Nephron progenitor cell (in vitro differentiated cells): ENCODE measurements at places on chromosomes 3 and 15.

- H3K4me1 ChIP-seq: peaks cover 67% of the 10 kb centered on the region
- H3K27me3 ChIP-seq: peaks cover 20% of the 10 kb centered on the region
- no peaks in the 10 kb centered on the region for H3K36me3 ChIP-seq
Observed at GRCh38 chr15:68330416-68330815, 52.9 kb downstream of the FEM1B start.

GRCh38 chr15:89662893-89663626, 7.8 kb upstream of the KIF7 start:
- H3K27me3 ChIP-seq: peaks cover 42% of the 10 kb centered on the region
- DNase-seq: no peak
- peaks cover 15% of the 10 kb centered on the region for H3K4me1 ChIP-seq
- no peak overlapping the region for H3K27ac ChIP-seq

- no peaks in the 10 kb centered on the region for H3K36me3 ChIP-seq
- no peaks in the 10 kb centered on the region for H3K4me1 ChIP-seq
- DNase-seq: no peak
- H3K27ac ChIP-seq: no peak overlapping the region
- peaks cover 8% of the 10 kb centered on the region for H3K27me3 ChIP-seq
Observed at GRCh38 chr3:42375121-42375800, 35.1 kb downstream of the LYZL4 start.

GRCh38 chr3:25903371-25904129, 113.7 kb downstream of the OXSM start:
- H3K27me3 ChIP-seq: no peaks in the 10 kb centered on the region
- H3K27ac ChIP-seq: no peak overlapping the region
- no peak for DNase-seq
- H3K36me3 ChIP-seq: no peaks in the 10 kb centered on the region
- peaks cover 4% of the 10 kb centered on the region for H3K4me1 ChIP-seq

- peaks cover under 1% of the 10 kb centered on the region for H3K36me3 ChIP-seq
- peaks cover 56% of the 10 kb centered on the region for H3K4me1 ChIP-seq
- DNase-seq: peak; percentile 11
Observed at GRCh38 chr15:38254051-38254883, 1.6 kb downstream of the SPRED1 start.

DNA sequence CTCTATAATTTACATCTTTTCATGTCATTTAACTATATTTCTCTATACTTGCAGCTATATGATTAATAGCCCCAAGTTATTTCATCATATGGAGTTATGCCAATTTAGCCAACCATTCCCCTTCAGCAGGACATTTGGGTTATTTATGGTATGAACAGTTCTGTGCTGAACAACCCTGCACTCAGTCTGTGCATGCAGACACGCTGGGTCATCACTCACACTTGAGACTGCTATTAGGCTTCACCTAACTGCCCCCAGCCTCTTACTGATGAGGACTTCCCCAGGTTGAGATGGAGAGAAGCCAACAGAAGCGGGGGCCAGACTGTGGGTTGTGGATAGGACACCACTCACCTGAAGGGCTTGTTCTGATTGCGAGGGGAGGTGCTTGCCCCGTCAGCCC, 7.3 kb downstream of the TADA3 start:
- DNase-seq: no peak
- no peak overlapping the region for H3K27ac ChIP-seq
- peaks cover 5% of the 10 kb centered on the region for H3K4me1 ChIP-seq
- H3K36me3 ChIP-seq: peaks cover 80% of the 10 kb centered on the region
- H3K27me3 ChIP-seq: no peaks in the 10 kb centered on the region

- no peaks in the 10 kb centered on the region for H3K27me3 ChIP-seq
- peak within 1 kb of the TSS; percentile 97 for H3K4me3 ChIP-seq
- peaks cover 21% of the 10 kb centered on the region for H3K4me1 ChIP-seq
- peak within 1 kb of the TSS; percentile 98 for H3K27ac ChIP-seq
- DNase-seq: peak; percentile 92
- peaks cover 40% of the 10 kb centered on the region for H3K36me3 ChIP-seq
Observed at GRCh38 chr15:25438601-25439368, at the start of gene UBE3A. TSS of gene UBE3A (minus strand) at chr15:25439024. CDS start at chr15:25409107, 29,917 bp downstream.

GRCh38 chr3:25957026-25957425, 167.1 kb downstream of the OXSM start:
- H3K36me3 ChIP-seq: no peaks in the 10 kb centered on the region
- H3K4me3 ChIP-seq: no peak overlapping the region
- no peaks in the 10 kb centered on the region for H3K27me3 ChIP-seq
- no peaks in the 10 kb centered on the region for H3K4me1 ChIP-seq

- H3K36me3 ChIP-seq: no peaks in the 10 kb centered on the region
- peaks cover 22% of the 10 kb centered on the region for H3K27me3 ChIP-seq
- DNase-seq: peak; percentile 78
- peaks cover 16% of the 10 kb centered on the region for H3K4me1 ChIP-seq
Observed at GRCh38 chr15:97909291-97909891, 51.1 kb upstream of the ARRDC4 start.

DNA sequence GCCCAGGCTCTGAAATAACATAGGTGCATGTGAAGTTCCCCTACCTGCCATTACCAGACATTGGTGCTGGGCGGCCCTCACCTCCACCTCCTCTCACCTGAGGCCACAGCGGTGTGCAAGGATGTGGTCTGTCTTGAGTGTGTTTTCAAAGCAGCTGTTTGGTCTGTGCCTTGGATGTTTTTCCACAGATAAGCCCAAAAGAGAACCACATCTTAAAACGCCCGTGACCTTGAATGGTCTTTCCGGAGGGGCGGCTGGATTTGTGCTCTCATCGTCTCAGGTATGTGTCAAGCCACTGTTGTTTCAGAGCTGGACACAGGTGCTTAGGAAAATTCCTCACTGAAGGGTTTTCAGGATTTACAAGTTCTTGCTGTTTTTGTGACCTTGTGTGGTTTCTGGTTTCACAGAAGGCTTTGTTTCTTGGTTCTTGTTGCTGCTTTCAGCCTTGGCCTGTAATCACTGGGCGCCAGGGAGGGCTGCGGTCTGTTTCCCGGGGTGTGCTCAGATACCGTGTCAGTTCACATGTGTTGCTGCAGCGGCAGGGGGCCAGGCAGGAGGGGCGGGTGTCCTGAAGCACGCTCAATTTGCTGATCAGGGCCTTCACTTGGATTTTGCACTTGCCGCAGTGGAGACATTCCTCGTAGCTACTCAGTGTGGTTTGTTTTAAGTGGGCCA, 128.4 kb downstream of the IGF1R start:
- peak; percentile 68 for DNase-seq
- H3K4me1 ChIP-seq: peaks cover 72% of the 10 kb centered on the region
- peak overlapping the region; percentile 98 for H3K27ac ChIP-seq
- H3K27me3 ChIP-seq: no peaks in the 10 kb centered on the region
- H3K4me3 ChIP-seq: peak overlapping the region; percentile 55

DNA sequence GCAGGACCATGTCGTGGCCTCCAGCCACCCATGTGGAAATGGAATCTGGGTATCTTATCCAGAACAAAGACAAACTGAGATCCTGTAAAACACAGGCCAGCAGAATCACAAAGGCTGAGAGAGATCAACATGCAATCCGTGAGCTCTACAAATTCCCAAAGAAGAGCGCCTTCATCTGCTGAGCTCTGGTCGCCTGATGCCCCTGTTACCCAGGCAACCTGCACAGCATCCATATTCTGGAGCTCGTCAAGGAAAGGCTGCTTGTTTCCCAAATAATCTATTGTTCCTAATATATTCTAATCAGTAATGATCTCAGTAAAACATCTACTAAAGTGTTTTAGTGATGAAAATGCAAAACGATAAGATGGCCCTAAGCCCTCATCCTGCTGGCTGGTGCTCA, 133.6 kb downstream of the OCA2 start:
- peaks cover 4% of the 10 kb centered on the region for H3K27me3 ChIP-seq
- DNase-seq: no peak
- no peaks in the 10 kb centered on the region for H3K36me3 ChIP-seq
- no peak overlapping the region for H3K4me3 ChIP-seq
- no peaks in the 10 kb centered on the region for H3K4me1 ChIP-seq

DNA sequence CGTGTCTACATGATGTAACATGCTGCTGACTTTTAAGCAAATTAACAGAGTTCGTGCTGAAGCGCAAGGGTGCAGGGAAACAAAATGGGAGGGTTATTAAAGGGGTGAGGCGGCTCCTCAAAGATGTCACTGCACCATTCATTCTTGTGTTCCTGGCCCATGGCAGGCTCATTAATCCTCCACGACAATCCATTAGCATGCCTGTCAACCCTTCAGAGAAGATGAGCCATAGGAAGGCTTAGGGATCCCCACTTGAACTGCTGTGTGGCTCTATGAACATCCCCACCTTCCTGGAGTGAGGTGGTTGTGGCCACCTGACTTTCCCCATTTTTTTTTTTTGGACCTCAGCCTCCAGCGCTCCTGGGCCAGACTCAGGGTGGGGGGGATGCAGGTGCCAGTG, 45.8 kb downstream of the IGF1R start:
- peak overlapping the region; percentile 16 for H3K4me3 ChIP-seq
- no peak for DNase-seq
- peaks cover 14% of the 10 kb centered on the region for H3K36me3 ChIP-seq
- H3K27me3 ChIP-seq: peaks cover 6% of the 10 kb centered on the region
- H3K27ac ChIP-seq: peak overlapping the region; percentile 47

DNA sequence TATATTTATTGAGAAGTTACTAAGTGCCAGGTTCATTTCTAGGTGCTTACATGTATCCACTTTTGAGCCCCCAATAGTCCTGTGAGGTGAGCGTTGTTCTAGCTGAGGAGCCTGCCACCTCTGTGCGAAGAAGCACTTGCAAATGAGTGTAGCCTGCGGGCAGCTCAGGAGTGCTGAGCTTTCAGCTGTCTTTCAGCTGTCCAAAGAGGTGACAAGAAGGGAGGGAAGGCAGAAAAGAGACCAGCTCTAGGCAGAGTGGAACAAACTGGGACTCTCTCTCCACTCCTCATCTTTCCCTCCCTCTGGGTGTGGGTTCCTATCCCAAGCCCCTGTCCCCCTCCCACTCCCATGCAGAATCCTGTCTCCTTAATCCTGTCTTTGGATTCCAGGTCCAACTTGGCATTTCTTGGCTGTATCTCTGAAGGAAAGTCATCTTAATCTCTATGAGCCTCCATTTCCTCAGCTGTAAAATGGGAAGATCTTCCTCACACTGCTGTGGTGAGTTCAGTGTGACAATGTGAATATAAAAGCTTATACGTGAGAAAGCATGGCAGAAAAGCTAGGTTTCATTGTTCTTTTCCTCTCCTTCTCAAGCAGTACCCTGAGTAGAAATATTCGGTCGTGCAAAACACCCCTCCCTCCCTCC, 6.7 kb upstream of the SRP14 start:
- no peaks in the 10 kb centered on the region for H3K27me3 ChIP-seq
- DNase-seq: no peak
- H3K4me3 ChIP-seq: peak overlapping the region; percentile 54

GRCh38 chr3:14630404-14631100, 21.0 kb upstream of the CCDC174 start:
- no peak overlapping the region for H3K4me3 ChIP-seq
- H3K36me3 ChIP-seq: no peaks in the 10 kb centered on the region
- peaks cover 7% of the 10 kb centered on the region for H3K27me3 ChIP-seq

DNA sequence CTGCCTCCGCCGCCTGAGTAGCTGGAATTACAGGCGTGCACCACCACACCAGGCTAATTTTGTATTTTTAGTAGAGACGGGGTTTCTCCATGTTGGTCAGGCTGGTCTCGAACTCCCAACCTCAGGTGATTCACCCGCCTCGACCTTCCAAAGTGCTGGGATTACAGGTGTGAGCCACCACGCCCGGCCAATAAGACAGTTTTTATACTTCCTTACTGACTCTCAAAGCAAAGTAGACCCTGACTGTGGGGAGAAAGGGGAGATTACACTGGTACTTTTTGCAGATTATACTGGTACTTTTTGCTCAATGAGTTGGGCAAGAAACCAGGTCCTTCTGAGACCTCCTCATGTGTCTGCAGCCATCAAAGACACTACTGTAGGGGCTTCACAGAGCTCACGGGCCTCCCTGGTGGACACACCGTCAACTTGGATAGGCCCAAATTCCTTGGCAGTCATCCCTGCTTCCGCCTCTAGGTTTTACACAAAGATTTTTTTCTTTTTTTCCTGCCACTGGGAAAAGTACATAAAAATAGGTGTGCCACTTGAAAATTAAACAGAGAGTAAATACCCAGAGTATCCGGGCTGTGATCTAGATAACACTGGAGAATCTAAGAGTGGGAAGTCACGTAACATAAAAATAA, 143.3 kb upstream of the WNT5A start:
- H3K4me1 ChIP-seq: peaks cover 36% of the 10 kb centered on the region
- peak overlapping the region; percentile 1 for H3K27ac ChIP-seq
- no peak for DNase-seq

- DNase-seq: no peak
- no peak overlapping the region for H3K27ac ChIP-seq
- H3K4me3 ChIP-seq: no peak overlapping the region
Observed at GRCh38 chr3:99674086-99674789, 35.8 kb downstream of the COL8A1 start.

DNA sequence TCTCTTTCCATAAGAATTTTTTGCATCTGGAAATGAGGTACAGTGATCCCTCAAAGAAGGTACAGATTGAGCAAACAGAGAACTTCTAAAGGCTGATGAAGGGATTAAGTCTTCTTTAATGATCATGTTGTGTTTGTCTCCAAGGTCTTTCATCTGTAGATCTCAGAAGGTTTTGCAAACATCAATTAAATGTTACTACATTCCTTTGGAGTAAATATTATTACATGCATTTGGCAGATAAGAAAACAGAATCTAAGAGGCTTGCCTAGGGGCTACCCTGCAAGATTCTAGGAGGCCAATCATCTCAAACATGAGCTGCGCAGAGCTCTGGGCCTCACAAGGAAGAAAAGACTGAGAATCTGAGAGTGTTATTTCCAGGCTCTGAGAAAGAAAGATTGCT, 70.9 kb upstream of the LPP start:
- H3K4me1 ChIP-seq: peaks cover 17% of the 10 kb centered on the region
- H3K4me3 ChIP-seq: no peak overlapping the region
- H3K27me3 ChIP-seq: peaks cover 2% of the 10 kb centered on the region
- DNase-seq: no peak
- H3K36me3 ChIP-seq: peaks cover 15% of the 10 kb centered on the region
- no peak overlapping the region for H3K27ac ChIP-seq

- no peak for DNase-seq
- H3K4me3 ChIP-seq: no peak overlapping the region
- no peak overlapping the region for H3K27ac ChIP-seq
- H3K4me1 ChIP-seq: peaks cover 56% of the 10 kb centered on the region
Observed at GRCh38 chr3:107670986-107671385, 148.2 kb downstream of the BBX start.

- DNase-seq: no peak
- H3K36me3 ChIP-seq: peaks cover 36% of the 10 kb centered on the region
- peak overlapping the region; percentile 69 for H3K27ac ChIP-seq
Observed at GRCh38 chr3:172193436-172193835, 154.1 kb downstream of the FNDC3B start.

- peaks cover 3% of the 10 kb centered on the region for H3K27me3 ChIP-seq
- DNase-seq: no peak
- peaks cover 71% of the 10 kb centered on the region for H3K36me3 ChIP-seq
- H3K4me1 ChIP-seq: peaks cover 25% of the 10 kb centered on the region
- no peak overlapping the region for H3K4me3 ChIP-seq
Observed at GRCh38 chr3:177071496-177072156, 125.7 kb downstream of the TBL1XR1 start.

- H3K36me3 ChIP-seq: peaks cover 17% of the 10 kb centered on the region
- H3K4me1 ChIP-seq: peaks cover 25% of the 10 kb centered on the region
- no peak overlapping the region for H3K4me3 ChIP-seq
Observed at GRCh38 chr3:193922034-193922774, 213.7 kb upstream of the HES1 start.

GRCh38 chr15:68485721-68486360, 53.9 kb upstream of the ITGA11 start:
- H3K36me3 ChIP-seq: no peaks in the 10 kb centered on the region
- peaks cover 34% of the 10 kb centered on the region for H3K4me1 ChIP-seq
- no peak overlapping the region for H3K27ac ChIP-seq
- peaks cover 18% of the 10 kb centered on the region for H3K27me3 ChIP-seq
